ENCODE measurements at places on chromosomes 13 and 19.

DNA sequence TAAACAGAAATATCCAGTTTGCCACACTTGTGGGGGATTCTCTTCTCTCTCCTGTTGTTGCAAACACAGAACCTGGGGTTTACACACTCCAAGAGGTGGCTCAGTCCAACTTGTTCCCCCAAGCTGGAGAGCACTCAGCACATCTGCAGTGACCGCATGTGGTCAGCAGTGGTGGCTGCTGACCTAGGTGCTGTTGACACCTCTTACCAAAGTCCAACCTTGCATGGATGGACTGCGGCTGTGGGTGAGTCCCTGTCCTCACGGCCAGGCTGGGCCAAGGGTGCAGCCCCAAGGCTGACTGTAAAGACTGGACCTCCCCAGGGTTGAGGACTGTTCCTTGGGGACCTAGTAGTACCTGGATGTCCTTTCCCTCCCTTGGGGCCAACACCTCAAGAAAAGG, 6.1 kb downstream of the LRFN3 start:
- no peak for DNase-seq

GRCh38 chr13:41675306-41675705, 218.0 kb downstream of the RGCC start:
- DNase-seq, result no peak

DNA sequence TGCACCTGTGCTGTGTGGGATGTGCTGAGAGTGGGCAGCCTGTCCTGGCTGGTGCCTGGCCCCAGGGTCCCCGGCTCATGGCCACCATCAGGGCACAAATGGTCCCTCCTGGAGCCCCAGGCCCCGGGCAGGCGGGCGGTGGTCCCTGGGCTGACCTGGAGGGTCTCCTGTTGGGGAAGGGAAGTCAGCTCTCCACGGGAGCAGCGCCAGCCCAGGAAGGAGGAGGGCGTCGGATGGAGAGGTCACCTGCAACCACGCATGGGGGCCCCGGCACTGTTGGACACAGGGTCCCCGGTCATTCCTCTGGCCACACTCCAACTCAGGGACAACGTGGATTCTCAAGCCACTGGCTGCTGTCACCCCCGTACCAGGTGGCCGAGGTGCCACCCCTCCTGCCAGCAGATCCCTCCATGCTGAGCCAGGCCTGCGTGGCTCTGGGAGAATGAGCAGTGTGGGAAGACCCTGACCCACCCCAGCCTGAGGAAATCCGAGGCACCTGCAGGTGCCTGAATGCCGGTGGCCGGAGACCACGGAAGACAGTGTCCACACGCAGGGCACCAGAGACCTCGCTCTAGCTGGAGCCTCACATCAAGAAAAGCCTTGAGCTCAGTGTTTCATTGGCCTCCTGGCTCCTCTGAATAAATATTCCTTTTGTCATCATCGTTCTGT, 13.5 kb downstream of the LMNB2 start:
- DNase-seq, result no peak

DNA sequence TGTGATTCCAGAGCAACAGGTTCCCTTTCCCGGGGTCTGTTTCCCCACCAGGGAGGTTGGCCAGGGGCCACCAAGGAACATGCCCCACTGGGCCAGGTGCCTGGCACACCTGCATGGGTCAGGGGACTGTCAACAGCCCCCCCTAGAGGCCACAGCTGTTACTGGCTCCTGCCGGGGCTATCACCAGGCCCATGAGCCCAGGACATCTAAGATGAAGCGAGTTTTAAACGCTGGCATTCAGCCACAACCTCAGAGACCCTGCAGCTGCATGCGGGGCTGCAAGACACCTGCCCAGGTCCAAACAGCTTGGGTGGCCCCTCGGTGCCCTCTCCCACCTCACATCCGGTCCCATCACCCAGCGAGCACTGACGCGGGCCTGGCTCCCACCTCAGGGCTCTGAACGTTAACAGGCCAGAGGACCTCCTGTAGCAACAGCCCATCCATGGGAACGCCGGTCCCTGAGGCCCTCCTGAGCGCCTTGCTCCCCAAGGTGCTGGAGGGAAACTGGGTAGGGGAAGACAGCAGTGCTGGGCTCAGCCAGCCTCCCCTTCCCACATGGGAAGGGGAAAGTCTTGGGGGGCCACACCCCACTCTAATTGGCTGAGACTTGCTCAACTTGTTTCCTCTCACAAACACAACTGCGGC, 12.0 kb downstream of the KHSRP start:
- DNase-seq, result peak; percentile 55

- DNase-seq, result peak; percentile 36
These were observed 12.5 kb downstream of the PBX4 start for GRCh38 chr19:19606021-19606420.

GRCh38 chr13:32528358-32528757, 10.2 kb downstream of the N4BP2L2 start:
- DNase-seq, result no peak

DNA sequence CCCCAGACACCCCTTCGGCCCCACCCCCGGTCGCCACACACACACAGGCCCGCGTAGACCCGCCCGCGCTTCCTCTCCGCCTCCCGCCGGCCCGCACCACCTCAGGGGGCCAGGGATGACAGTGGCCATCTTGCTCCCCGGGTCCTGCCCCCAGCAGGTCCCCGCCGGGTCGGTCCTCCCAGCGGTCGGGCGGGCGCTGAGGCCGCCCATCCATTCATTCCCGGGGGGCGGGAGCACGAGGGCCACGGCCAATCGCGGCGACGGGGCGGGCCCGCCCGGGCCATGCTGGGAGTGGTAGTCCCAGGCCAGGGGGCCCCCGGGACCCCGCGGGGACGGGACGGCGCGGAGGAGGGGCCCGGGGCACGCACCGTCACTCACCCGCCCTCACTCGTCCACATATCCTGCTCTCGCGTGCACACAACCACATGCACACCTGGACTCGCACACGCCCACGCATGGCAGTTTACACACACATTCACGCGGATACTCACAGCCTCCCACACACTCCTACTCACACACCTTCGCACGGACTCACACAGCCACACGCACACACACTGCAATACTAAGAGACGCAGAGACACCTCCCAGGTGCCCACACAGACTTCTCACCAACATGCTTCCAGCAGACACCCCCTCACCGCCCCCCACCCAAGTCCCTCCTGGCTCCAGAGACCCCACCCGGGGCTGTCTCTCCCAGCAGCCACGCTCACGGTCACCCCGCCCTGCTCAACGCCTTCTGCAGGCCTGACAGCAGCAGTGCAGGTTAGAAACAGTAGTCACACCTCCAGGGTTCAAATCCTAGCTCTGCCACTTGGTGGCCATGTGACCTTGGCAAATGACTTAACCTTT, at the start of gene DPF1:
Gene DPF1, minus strand, starts transcription at position 209 of the 849 bp plus-strand sequence. Its CDS starts 80 bp downstream, at position 129.
- DNase-seq, result peak; percentile 57

DNA sequence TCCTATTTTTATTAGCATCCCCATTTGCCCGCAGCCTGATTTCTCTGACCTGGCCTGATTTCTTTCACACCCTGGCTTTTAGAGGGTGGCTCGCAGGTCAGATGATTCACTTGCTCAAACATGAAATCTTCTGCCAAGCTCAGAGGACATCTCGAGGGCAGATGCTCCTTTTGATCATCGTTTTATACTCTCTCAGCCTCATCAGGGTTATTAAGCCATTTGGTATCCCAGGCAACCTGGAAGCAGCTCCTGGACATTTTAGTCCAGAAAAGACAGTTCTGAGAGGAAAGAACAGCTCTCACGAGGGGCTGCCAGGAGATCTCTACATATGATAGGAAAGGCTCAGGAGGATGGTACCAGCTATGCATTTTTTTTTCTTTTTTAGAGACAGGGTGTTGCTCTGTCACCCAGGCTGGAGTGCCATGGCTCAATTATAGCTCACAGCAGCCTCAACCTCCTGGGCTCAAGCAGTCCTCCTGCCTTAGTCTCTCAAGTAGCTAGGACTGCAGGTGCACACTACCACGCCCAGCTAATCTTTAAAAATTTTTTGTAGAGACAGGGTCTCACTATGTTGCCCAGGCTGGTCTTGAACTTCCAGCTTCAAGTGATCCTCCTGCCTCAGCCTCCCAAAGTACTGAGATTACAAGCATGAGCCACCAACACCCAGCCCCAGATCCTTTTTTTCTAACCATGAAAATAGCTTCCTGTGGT, 165.4 kb downstream of the KATNAL1 start:
- no peak for DNase-seq

GRCh38 chr19:29320086-29320485, 107.1 kb upstream of the UQCRFS1 start:
- DNase-seq, result no peak

DNA sequence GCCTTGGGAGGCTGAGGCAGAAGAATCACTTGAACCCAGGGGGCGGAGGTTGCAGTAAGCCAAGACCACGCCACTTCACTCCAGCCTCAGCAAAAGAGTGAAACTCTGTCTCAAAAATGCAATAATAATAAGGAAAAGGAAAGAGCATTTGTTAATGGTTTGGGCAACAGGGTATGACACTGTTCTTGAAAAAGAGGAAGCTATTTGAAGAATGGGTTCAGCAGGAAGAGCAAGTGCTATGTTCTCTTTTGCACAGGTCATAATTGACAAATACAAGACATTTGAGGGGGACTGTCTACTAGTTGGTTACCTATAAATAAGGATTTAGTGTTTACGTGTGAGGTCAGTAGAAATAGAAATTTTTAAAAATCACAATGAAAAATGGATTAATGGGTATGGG, 218.3 kb downstream of the DCT start:
- no peak for DNase-seq

GRCh38 chr19:31171936-31172335, 177.3 kb downstream of the TSHZ3 start:
- no peak for DNase-seq

DNA sequence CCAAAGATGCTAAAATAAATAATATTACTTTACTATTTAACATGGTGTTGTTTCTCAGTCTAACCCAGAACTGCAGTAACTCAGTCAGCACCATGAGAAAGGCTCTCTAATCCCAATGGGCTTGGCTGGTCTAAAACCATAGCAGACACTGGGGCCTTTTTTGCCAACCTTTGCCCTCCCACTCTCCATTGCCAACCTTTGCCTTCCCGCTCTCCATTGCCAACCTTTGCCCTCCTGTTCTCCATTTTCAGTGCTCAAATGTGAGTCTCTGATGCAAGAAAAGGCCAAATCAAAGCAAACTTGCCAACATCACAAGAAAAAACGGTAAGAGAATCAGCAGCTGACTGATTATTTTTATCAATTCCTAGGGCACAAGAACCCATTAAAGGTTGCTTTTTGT, 1681.2 kb downstream of the SLITRK5 start:
- DNase-seq, result no peak

GRCh38 chr13:86282442-86282841, 483.2 kb upstream of the SLITRK6 start:
- DNase-seq, result no peak

DNA sequence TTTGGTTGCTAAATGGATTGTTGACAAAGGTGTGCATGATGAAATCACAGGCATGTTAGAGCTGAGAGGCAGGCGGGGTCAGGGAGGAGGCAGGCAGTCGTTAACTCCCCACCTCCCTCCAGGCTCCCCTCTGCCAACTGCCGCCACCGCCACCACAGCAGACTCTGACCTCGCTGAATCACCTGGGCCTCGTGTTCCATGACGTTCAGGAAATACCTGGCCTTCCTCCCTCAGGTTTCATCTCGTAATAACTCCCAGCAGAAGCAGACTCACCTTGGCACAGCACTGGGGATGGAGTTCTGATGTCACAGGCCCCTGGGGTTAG, 198.5 kb downstream of the KATNAL1 start:
- no peak for DNase-seq

DNA sequence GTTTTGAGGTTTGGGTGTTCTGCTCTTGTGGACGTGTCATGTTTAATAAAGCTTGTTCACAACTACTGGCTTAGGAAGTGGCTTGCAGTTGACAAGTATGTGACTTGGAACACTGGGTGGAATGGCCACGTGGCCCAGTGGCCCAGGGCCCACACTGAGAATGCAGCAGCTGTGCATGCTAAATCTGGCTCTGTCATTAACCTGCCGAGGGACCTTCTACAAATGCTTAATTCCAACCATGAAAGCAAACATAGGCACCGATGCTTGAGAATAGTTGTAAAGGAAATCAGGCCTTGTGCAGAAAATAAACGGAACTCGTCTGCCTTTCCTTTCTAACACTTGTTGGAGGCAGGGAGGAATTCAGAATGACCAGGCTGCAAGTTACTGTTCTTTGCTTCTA, 11.6 kb upstream of the CLDN10 start:
- DNase-seq, result no peak

DNA sequence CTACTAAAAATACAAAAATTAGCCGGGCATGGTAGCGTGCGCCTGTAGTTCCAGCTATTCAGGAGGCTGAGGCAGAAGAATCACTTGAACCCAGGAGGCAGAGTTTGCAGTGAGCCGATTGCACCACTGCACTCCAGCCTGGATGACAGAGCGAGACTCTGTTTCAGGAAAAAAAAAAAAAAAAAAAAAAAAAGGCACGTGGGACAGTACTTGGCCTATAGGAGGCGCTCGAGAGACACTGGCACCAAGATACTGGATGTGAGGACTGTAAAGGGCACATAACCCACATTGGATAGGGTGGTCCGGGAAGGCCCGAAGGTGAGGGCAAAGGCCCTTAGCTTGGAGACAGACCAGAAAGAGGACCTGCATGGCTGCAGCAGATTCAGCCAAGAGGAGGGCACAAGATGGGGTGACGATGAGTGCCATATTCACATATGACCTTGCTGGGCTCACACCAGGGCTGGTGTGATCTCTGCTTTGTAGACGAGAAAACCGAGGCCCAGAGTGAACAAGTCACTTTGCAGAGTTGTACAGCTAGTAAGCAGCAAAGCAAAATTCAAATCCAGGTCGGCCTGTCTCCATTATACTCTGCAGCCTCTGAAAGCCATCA, 89.4 kb downstream of the DPF1 start:
- DNase-seq, result peak; percentile 31

GRCh38 chr19:5126498-5127223, 157.7 kb downstream of the KDM4B start:
- DNase-seq, result no peak

DNA sequence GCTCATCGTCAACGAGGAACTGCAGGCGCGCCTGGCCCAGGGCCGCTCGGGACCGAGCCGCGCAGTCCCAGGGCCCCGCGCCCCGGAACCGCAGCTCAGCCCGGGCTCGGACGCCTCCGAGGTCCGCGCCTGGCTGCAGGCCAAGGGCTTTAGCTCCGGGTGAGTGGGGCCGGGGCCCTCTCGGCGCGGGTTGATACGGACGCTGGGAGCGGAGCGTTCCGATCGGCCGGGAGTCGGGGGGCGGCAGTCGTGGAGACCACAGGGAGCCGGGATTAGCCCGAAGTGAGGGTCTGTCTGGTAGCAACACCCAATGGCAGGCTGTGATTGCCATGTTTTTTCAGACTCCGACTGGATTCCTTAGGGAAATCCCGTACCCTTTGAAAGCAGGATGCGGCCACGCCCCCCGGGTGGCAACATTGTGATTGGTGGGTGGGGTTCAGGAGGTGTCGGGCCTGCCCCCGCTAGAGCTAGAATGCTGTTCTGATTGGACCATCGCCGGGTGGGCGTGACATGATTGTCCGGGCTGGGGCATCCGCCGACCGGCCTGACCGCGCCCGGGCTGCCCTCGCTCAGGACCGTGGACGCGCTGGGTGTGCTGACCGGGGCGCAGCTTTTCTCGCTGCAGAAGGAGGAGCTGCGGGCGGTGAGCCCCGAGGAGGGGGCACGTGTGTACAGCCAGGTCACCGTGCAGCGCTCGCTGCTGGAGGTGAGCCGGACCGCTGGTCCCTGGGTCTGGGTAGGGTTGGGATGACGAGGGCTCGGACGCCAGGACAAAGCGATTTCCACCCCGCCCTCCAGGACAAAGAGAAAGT, 11.3 kb downstream of the EPS8L1 start:
- DNase-seq, result peak; percentile 60

Measured in stimulated activated CD4-positive, alpha-beta T cell treated with anti-CD3 and anti-CD28 coated beads, Interleukin-4, amount 100 ng/mL, for 24 hours (primary cell).